ENCODE measurements at places on chromosomes 16 and 17.

DNA sequence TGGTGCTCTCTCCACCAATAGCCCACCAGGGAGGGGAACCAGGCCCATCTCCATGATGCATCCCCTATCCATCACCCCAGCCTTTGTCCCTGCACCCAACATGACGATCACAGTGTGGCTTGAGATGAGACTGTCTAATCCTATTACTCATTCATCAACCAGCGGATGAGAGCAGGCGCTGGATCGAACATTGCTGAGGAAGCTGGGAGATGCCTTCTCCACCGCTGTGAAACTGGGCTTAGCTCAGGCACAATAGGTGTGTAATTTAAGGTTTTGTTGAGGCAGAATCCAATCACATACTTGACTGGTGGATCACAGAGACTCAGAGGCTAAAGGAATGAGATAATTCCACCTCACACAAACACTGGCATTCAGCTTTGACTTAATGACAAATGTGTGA, 64.6 kb upstream of the IRX3 start:
- DNase-seq = no peak

DNA sequence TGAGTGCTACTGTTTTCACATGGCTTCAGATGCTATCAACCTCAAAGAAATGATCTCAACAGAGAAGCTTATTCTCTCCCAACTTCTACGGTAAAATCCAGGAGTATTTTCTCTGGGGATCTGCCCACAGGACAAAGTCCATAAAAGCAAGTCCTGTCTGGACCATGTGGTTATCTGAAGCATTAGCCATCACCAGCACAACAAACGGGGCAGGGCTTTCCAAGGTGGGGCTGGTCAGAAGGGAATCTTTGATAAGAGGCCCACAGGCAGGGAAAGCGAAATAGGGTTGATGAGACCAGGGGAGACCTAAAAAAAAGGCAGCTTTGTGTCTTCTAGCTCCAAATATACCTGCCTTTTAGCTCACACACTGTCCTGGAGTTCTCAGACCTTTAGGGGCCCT, 38.7 kb upstream of the CACNG3 start:
- DNase-seq = no peak

DNA sequence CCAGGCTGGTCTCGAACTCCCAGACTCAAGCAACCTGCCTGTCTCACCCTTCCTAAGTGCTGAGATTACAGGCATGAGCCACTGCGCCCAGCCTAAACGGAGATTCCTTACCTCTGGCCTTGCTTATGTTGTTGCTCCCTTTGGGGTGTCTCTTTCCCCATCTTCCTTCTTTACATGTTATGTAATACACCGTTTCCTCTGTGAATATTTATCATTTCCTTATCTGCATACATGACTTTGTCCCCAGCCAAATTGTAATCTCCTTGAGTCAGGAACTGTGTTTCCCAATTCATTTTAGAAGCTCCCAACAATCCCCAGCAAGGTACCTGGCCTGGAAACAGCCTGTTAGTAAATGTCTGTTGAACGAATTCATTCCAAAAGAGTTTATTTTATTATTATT, 15.7 kb downstream of the COPZ2 start:
- no peak for DNase-seq

- no peak for DNase-seq
These were observed 46.1 kb downstream of the ZNRF1 start for GRCh38 chr16:75044800-75045361.

GRCh38 chr16:1331712-1332617, 1.5 kb upstream of the BAIAP3 start:
- DNase-seq = peak; percentile 73

GRCh38 chr17:12089809-12090384, 69.2 kb downstream of the MAP2K4 start:
- DNase-seq = no peak

GRCh38 chr17:82883419-82884031, 43.7 kb upstream of the ZNF750 start:
- DNase-seq = no peak

DNA sequence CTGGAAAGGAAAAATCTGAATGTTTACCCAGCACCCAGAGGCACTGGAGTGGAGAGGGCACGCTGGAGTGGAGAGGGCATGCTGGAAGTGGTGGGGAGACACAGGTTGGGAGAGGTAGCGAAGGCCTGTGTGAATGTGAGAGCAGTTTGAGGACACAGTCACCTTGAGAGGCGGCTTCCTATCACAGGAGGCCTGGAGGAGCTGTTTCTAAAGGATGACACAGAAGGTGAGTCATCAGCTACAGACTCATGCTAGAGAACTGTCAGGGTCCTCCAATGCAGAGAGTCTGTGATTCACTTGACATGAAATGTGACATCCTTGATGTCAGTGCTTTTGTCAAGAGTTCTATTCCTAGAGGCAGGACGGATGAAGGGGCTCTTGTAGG, 13.8 kb downstream of the CTRL start:
- no peak for DNase-seq

GRCh38 chr16:85330694-85331188, 218.5 kb upstream of the CIBAR2 start:
- peak; percentile 80 for DNase-seq

GRCh38 chr17:74872313-74873036, at the start of gene FDXR:
Gene FDXR, minus strand, starts transcription at chr17:74872994. Its CDS starts 50 bp downstream, at chr17:74872944.
- no peak for DNase-seq

DNA sequence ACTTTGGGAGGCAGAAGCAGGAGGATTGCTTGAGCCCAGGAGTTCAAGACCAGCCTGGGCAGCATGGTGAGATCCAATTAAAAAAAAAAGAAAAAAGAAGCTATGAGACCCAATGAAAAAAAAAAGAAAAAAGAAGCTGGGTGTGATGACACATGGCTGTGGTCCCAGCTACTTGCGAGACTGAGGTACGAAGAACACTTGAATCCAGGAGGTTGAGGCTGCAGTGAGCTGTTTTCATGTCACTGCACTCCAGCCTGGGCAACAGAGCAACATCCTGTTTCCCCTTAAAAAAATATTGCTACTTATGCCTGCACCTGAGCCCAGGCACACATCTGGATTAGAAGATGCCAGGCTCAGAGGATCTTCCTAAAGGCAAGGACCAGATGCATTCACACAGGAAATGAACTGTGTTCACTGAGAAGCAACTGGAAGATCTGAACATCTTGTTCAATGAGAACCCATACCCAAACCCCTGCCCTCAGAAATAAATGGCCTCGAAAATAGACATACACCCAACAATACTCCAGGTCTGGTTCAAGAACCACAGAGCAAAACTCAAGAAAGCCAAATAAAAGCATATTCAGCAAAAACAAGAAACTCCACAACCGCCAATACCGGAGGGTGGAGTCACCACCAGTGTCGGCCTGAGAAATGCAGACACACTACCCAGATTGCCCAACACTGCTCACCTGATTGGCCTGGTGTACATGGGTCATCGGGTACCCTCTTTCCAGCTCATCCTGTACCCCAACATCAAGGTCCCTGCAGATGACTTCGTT, 4.4 kb downstream of the RNF135 start:
- no peak for DNase-seq

GRCh38 chr16:56898847-56899246, 33.1 kb upstream of the HERPUD1 start:
- no peak for DNase-seq

GRCh38 chr17:30344283-30345088, 10.6 kb upstream of the TMIGD1 start:
- DNase-seq = peak; percentile 25

GRCh38 chr16:72203401-72203800, 31.4 kb upstream of the PMFBP1 start:
- no peak for DNase-seq

Measured in SK-N-SH (cell line).